Stimulated activated CD4-positive, alpha-beta T cell treated with anti-CD3 and anti-CD28 coated beads, Interleukin-15, amount 100 ng/mL, for 48 hours (primary cell): ENCODE measurements at places on chromosomes 16 and 17.

GRCh38 chr17:52170963-52171572, 12.6 kb upstream of the CA10 start:
- no peak for DNase-seq

- DNase-seq = no peak
Measured at GRCh38 chr17:4751932-4752331, 12.2 kb upstream of the CXCL16 start.

- no peak for DNase-seq
Measured at GRCh38 chr16:59632276-59632855, 898.2 kb upstream of the GOT2 start.

GRCh38 chr16:50401355-50401754, 32.6 kb upstream of the BRD7 start:
- no peak for DNase-seq

DNA sequence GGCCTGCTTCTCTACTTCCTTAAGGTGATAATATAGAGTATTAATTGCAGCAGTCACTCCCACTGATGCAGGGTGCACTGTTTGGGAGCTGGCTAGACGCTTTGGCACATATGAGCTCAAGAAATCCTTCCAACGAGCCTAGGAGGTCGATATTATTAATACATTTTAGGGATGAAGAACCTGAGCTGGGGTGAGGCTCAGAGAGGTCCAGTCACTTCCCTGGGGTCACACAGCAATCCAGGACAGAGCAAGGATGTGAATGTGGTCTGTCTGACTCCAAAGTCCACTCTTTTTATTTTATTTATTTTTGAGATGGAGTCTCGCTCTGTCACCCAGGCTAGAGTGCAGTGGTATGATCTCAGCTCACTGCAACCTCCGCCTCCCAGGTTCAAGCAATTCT, 156.4 kb upstream of the CDC42EP4 start:
- no peak for DNase-seq

DNA sequence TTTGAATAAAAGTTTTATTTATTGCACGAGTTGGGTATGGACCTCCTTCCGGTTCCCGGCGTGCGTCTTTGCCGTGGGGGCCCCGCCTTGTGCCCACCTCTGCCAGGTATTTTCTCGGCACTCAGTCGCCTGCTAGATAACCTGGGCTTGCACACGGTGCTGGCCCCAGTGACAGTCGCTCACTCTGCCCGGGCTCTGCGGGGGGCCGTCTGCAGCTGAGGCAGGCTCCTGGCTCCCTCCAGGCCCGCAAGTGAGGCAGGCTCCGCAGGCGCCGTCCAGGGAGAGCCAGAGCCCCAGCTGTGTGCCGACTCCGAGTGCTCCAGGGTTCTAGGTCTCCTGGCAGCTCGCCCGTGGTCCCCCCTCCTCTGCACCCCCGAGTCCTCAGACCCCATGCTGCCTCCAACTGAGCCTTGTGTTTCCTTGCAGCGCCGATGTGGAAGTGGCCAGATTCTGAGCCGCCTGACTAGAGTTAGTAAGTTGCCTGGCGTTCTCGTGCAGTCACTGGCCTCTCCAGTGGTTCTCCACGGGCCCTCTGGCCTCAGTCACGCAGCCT, 54.7 kb upstream of the PVALEF start:
- DNase-seq = no peak
